ENCODE measurements at places on chromosomes 2 and 18. TPM values are rescaled to one million over a fixed set of nuclear protein-coding genes. Genes with fewer than 3 reads are reported as not detected.

MTIF2 gene
- polyA plus RNA-seq, result 35.3 TPM

DNA sequence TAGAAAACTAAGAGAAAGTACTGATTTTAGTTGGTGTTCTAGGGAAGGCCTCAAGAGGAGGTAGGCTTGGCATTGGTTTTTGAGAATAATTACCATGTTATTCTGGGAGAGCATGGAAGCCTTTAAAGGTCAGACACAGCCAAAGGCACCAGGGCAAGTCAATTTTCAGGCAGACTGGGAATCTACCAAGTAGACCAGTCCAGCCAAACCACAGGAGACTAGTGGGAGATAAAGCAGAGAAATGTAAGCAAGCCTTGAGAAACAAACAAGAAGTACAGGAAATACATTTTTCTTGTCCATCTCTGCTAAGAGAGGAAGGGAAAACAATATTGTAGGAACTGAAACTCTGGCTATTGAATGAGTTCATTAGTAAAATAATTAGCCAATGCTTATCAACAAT lies 5.5 kb upstream of the CCDC68 start:
- no peak for DNase-seq

DNA sequence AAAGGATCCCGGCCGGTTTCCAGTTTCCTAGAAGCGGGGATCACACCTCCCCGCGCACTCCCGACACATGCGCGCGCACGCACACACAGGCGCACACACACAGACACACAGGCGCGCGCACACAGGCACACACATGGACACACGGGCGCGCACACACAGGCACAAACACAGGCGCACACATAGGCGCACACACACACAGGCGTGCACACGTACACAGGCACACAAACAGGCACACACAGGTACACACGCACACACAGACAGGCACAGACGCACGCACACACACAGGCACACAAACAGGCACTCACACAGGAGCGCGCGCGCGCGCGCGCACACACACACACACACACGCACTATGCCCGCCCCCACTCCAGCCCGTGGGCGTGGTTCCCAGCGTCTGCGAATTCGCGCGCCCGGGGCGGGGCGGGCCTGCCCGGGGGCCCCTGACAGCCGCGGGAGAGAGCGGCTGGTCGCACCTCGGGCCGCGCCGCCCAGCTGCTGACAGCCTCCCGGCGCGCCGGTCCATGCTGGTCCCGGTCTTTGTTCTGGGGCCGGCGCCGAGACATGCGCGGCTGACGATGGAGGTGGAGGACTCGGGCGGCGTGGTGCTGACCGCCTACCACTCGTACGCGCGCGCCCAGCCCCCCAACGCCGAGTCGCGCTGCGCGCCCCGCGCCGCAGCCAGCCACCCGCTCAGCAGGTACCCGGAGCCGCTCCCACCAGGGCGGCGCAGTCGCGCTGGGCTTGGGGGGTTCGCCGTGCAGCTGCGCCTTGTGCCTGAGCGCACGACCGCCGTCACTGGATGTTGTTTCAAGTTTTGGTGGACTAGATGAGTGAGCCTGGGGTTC lies at the start of gene ARHGAP28:
ARHGAP28 (plus strand) TSS at position 470 of the 845 bp plus-strand sequence; CDS start at position 576, 106 bp downstream.
- peak; percentile 92 for DNase-seq

DNA sequence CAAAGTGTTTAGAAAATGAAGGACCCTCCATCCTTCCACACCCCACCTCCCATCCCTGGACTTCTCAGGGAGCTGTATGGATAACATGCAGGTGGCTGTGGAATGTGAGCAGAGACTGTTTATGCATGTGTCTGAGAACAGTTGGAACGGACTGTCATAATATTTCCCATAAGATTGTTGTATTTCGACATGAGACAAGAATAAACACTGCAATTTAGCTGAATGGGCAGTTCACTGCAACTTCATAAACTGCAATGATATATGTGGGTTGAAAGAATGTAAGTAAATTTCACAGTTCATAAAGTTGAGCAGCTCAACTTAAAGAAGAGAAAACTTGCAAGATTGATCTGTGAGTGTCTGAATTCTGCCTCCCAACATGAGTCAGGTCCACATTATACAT lies 74.6 kb downstream of the MEP1B start:
- DNase-seq, result peak; percentile 11

- DNase-seq, result no peak
Observed at GRCh38 chr2:99695944-99696253, 206.1 kb upstream of the REV1 start.

GRCh38 chr18:10726198-10727068 lies 200.6 kb downstream of the NAPG start:
- no peak for DNase-seq

DNA sequence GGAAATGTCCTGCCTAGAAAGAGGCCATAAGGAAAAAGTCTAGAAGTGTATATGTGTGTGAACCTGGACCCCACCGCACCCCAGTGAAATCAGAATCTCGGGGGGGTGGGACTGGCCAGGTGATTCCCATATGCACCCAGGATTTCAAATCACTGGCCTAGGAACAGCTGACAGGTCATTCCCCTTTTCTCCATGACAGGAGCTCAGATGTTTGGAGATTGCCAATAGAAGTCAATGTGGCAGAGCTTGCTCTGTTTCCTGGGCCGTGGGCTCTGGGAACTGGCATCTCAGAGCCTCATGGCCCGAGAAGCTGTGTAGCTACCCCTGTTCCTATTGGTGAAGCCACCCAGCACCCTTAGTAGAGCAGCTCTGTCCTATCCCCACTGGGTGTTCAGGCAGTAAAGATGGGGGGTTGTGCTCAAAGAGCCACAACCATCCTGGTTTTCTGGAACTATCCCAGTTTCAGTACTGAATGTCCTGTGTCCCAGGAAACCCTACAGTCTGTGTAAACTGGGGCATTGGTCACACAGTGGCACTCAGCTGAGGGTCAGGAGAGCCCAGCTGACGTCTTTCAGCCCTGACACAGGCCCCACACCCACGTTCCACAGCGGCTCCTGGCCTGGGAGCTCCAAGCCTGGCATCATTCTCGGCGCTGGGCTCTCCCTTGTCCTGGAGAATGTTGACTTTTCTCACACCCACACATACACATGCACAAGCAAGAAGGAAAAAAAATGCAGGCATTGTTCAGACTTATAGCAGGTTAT lies 18.9 kb downstream of the GNLY start:
- DNase-seq, result no peak

EDAR gene
- polyA plus RNA-seq, result 2.0 TPM

DNA sequence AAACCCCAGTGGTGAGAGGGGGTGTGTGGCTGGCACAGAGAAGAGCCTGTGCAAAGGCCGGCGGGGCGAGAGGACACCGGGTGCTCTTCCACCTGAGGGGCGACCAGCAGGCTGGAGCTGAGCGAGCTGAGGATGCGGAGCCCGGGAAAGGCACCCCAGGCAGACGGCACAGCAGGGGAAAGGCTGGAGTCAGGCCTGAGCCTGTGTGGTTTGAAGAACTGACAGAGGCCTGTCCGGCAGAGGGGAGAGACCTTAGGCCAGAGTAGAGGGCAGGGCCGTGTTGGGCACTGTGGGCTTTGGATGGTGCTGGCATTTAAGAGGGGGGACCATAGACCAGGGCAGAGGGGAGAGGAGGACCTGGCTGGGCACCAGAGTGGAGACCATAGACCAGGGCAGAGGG lies 149.8 kb downstream of the RTP5 start:
- no peak for DNase-seq

SP140 gene
- polyA plus RNA-seq, result 2.2 TPM

PIEZO2 gene
- 25.1 TPM for polyA plus RNA-seq

DNA sequence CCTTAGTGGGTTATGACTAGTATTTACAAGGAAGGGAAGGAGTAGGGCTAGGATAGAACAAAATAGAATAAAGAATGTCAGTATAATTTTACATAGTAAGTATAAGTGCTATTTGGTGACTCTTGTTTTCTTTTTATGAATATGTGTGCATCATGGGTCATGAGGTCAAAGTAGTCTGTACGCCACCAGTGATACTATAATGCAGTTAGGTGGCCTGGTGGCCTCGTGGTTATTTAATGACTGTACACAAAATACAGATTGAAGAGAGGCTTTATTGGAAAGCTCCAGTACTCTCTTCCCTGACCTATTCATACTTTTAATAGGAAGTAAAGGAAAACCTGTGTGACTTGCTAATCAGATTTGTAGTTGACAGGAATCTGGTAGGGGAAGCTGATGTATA lies 27.3 kb downstream of the CAB39 start:
- DNase-seq, result no peak

Data from large intestine (tissue), 12 donors.